ENCODE measurements at places on chromosomes 3 and 15. TPM values are rescaled to one million over a fixed set of nuclear protein-coding genes. Genes with fewer than 3 reads are reported as not detected.

GRCh38 chr15:74535388-74536084 is 5.5 kb upstream of the ARID3B start:
- DNase-seq, result no peak

DNA sequence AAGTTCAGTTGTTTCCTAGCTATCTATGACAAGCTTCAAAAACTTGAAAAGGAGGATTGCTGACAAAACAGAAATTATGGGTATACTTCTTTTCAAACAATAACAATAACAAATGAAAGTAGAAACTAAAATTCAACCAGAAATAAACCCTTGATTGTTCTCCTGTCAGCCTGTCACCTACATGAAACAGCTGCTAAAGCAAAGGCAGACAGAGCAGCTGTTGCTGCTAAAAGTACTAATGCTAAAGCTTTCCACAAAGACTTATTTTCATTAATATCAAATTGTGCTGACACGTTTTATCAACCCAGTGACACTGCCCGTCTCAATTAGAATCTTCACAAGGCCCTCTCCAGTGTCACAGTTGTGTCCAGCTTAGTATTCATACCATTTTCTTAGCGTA is 533.2 kb upstream of the GBE1 start:
- no peak for DNase-seq

GRCh38 chr3:45084361-45084760 is 58.3 kb downstream of the CLEC3B start:
- no peak for DNase-seq

DNA sequence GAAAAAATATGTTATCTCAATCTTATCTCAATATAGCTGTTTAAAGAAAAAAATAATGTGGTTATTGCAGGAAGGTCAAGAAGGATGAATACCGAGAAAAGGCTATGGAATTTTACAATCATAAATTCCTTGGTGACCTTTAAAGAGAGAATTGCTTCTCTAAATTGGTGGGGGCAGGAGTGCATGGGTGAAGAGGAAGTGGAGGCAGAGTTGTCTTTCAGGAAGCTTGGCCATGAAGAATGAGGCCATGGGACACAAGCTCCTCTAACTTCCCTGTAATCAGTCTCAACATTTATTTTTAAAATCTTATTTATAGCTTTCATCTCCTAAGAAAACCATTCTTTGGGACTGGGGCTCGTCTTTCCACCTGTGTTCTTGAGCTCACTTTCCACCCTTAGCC is 22.4 kb upstream of the ALDH1A2 start:
- no peak for DNase-seq

- no peak for DNase-seq
These were observed 65.5 kb upstream of the RPL32 start for GRCh38 chr3:12906916-12907290.

- DNase-seq, result no peak
These were observed 23.6 kb downstream of the TRPM1 start for GRCh38 chr15:31077941-31078340.

DNA sequence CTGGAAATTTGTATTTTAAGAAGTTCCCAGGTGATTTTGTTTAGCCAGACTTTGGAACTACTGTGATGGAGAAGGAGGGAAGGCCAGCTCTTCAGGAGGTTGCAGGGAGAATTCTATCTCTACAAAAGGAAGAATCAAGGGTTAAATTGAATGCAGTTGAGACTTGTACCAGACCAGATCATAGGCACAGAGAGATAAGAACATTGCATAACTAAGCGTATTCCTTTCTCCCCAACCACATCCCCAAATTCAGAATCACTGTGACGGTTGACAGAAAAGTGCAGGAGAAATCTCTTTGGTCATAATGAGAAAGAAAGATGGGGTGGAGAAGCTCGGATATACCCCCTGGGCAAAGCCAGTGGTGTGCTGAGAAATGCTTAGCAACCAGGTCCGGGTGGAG is 7.2 kb downstream of the PLD1 start:
- DNase-seq, result no peak

- no peak for DNase-seq
These were observed 59.9 kb upstream of the CORO2B start for GRCh38 chr15:68518785-68519430.

DNA sequence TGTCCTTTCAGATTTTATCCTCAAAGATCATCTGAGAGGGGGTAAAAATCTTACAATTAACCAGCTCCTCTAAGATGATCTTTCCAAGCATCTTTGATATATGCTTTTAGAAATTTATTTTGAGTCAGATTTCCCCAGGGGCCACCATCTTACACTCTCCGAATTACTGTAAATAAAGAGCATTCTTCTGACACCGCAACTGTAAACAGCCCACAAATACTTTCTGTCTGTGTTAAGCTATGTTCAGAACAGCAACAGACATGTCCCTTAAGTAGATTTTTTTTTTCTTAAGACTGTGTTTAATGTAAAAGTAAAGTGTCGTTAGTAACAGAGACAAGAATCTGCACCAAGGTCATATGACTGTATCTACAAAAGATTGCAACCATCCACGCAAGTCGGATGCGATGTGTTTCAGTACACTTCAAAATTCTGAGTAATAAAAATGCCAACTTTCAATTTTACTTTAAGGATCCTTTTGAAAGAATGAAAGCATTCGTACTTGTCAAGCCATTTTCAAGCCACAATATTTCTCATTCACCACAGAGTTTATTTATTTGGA is 159.0 kb upstream of the KCNH8 start:
- DNase-seq, result no peak

- DNase-seq, result no peak
These were observed 29.2 kb upstream of the UMPS start for GRCh38 chr3:124700880-124701684.

GRCh38 chr3:190615060-190615384 is 101.1 kb downstream of the IL1RAP start:
- no peak for DNase-seq

DNA sequence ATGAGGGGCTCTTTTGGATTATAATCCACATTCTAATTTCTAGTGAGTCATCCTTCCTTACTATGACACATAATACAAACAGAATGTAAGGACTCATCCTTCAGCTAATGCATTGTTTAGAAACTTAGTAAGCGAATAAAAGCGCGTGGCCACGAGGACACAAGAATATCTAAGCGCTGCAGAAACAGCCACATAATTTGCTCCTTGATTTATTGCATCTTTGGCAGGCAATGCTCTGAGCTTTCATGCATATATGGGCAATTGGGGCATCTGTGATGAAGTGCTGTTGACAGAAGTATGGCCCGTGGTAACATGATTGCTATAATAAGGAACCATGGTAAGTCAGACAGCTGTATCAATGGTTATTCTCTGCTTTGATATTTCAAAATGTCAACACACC is 191.3 kb upstream of the ZNF385D start:
- DNase-seq, result no peak

DNA sequence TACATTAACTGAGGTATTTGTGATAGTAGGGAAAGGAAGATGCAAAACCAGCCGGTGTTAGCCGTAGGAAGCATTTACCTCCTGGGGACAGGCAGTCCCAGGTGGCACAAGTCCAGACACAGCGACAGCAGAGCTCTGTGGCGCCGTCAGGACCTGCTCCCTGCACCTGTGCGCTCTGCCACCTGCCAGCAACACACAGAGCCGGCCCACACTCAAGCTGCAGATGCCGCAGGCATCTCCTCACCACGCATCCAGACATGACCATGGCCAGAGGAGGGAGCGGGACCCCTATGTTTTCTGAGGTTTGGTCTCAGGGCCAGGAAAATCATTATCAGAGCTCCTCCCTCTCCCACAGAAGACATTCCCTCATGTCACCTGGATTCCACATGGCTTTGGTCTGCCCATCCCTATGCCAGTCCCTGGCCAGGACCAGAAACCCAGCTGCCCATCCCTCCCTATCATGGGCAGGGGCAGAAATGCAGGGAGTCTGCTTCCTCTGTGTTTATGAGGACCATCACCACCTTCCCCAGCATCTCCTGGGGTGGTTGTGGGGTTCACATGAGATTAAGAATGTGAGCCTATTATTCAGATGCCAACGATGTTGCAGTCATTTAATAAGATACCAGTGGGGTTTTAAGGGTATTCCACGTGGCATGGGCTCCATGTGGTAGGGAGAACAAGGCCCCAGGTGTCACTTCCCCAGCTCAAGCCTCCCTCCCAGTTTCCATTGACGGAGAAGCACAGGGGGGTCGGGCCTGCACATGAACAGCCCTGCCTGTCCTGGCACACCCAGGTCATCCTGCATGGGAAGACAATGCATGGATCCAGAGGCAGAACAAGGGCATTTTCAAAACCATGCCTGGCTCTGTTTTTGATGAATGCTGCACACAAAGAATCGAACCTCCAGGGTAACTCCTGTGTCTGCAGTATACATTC is 251.1 kb downstream of the OCA2 start:
- no peak for DNase-seq

DNA sequence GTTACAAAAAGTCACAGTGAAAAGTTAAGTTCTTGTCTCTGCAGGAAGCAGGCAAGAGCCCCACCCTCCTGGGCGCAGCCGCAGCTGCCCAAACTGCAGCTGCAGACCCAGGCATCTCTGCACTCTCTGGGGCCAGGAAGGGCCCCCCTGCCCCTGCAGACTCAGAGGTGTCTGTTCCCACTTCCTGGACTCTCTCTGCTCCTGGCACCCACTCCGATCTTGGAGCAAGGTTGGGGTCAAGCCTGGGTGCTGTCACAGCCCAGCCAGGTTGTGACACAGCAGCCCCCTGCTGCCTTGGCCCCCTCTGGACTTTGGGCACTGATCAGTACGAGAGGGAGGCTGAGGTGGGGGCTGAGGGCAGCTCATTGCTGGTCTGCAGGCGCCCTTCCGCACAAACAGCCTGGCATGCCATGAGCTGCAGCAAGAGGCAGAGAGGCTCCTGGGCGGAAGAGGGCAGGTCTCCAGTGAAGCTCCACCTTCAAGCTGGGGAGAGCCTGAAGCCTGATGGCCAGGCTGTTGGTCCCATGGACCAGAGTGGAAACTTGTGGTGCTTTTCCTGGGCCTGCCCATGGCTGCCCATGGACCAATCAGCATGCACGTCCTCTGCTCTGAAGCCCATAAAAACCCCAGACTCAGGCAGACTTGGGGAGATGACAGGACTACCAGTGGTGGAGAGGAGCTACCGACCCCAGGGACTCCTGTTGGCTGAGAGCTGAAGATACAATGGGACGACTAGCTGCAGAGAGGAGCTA is 42.9 kb upstream of the LRRFIP2 start:
- no peak for DNase-seq

DNA sequence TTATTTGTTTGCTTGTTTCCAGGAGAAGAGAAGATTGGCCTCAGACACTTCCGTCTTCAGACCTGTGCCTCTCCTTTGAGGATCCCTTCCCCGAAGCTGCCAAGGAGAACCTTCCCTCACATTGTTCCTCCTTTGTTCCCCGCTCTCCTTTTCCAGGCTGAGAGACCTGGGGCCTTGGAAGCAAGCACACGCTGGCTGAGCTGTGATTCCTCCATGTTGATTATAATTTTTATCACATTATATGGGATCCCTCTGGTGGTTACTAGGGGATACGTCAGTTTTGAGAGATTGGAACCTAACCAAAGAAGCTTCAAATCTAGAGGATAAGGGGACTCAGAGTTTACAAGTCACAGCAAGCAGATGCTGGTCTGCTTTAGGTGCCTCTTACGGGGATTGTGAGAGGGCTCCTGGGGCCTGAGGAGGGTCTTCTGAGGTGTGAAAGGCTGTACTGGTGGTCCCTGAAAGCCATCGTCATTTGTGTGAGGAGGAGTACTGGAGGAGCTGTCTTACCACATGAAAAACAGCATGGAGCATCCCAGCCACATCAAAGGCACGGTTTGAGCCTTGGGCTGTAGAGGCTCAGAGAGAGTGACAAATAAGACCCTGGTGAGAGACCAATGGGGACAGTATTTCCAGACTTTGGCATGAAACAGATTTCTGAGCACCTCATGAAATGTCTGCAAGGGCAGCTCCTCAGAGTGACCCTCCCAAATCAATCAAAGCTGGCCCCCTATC is 760.1 kb upstream of the CFAP20DC start:
- DNase-seq, result no peak

DNA sequence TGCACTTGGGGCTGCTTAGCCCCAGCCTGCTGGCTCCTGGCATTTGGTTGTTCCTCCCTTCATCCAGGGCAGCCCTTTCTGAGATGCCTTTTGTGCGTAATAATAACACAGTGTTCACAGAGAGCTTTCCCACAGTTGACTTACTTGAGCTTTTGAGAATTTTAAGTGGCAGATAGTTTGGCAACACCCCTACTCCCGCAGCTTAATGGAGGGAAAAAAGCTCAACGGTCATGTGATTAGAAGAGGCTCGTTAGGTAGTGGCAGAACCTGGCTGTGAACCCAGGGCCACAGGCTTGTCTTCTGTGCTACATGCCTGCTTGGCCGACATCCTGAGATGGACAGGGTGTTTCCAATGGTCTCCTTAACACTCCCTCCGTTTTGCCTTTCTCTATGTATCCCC is 4.7 kb downstream of the KBTBD13 start:
- DNase-seq, result no peak

DNA sequence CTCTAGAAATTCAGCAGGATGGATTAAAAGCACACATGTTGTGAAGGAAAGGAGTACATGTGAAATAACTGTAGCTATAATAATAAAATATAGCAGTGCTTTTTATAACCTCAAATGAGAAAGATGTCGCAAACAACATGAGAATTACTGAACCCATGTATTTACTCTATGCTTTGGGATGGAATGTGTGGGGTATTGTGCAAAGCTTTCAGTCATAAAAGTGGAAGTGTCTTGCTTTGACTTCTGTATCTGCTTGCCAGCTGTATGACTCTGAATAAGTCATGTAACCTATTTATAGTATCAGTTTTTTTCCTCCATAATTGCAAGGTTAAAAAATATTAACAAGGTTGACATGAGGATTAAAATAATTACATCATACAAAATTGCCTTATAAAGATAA is 519.3 kb upstream of the CADM2 start:
- DNase-seq, result no peak

DNA sequence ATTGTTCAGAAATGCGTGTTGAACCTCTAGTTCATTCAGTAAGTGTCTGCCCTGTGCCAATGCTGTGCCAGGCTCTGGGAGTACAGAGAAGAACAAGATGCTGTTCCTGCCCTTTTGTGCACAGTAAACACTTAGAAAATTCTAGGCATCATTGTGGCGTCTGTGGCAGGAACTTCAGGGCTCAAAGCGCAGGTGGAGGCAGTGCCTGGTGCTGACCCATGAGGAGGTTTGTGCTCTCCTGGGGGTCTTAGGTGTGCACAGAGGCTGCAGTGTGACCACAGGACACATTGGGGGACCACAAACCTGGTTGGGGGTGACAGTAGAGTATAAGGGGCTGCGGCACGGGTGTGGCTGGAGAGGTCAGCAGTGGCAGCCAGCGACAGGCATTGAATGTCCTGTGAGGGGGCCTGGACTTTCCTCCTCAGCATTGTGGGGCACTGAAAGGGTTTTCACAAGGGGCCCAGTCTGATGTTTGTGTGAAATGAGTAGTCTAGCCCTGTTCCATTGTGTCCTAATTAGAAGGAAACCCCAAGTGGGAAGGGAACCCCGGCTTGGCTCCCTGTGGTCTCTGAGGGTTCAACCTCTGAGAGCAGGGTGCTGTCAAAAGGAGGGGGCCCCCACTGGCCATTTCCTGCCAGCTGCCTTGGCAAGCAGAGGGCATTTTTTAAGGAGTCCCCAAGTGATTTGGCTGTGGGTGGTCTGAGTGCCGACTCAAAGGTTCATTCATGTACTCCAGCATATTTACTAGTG is 20.9 kb downstream of the MRAS start:
- peak; percentile 54 for DNase-seq

TNFAIP8L3 gene
- total RNA-seq, result 10.9 TPM

MUC20 gene
- total RNA-seq, result 14.7 TPM

PLCB2 gene
- total RNA-seq, result 61.2 TPM

XIRP1 gene
- not detected for total RNA-seq

DLL4 gene
- 22.0 TPM for total RNA-seq

CKMT1A gene
- 1.9 TPM for total RNA-seq

GTF2A2 gene
- 73.6 TPM for total RNA-seq

MGA gene
- 39.2 TPM for total RNA-seq

VIPR1 gene
- 184 TPM for total RNA-seq

FANCD2OS gene
- total RNA-seq, result not detected

HOMER2 gene
- total RNA-seq, result 16.4 TPM

REC114 gene
- total RNA-seq, result not detected

KBTBD13 gene
- not detected for total RNA-seq

Data from upper lobe of right lung (tissue), 1 donor.